ENCODE measurements at places on chromosomes 7 and 10.

GRCh38 chr10:67923551-67923950, 39.1 kb downstream of the SIRT1 start:
- no peak for DNase-seq

- DNase-seq: peak; percentile 89
Observed at GRCh38 chr10:101041252-101041761, 10.3 kb downstream of the SFXN3 start.

DNA sequence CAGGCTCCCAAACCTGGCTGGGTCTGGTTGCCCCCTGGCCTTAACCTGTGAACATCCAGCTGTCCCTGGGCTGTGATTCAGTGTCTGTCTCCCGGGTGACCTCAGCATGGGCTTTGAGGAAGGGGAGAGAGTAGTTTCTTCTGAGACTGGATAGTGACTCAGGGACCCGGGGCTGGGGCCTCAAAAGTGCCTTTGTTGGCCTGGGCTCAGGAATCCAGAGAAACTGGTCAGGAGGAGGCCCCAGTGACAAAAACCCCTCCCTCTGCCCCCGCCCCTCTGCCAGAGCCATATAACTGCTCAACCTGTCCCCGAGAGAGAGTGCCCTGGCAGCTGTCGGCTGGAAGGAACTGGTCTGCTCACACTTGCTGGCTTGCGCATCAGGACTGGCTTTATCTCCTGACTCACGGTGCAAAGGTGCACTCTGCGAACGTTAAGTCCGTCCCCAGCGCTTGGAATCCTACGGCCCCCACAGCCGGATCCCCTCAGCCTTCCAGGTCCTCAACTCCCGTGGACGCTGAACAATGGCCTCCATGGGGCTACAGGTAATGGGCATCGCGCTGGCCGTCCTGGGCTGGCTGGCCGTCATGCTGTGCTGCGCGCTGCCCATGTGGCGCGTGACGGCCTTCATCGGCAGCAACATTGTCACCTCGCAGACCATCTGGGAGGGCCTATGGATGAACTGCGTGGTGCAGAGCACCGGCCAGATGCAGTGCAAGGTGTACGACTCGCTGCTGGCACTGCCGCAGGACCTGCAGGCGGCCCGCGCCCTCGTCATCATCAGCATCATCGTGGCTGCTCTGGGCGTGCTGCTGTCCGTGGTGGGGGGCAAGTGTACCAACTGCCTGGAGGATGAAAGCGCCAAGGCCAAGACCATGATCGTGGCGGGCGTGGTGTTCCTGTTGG, at the start of gene CLDN4:
Gene CLDN4, plus strand, starts transcription at position 316 of the 903 bp plus-strand sequence. Its CDS starts 206 bp downstream, at position 522.
- DNase-seq: no peak

DNA sequence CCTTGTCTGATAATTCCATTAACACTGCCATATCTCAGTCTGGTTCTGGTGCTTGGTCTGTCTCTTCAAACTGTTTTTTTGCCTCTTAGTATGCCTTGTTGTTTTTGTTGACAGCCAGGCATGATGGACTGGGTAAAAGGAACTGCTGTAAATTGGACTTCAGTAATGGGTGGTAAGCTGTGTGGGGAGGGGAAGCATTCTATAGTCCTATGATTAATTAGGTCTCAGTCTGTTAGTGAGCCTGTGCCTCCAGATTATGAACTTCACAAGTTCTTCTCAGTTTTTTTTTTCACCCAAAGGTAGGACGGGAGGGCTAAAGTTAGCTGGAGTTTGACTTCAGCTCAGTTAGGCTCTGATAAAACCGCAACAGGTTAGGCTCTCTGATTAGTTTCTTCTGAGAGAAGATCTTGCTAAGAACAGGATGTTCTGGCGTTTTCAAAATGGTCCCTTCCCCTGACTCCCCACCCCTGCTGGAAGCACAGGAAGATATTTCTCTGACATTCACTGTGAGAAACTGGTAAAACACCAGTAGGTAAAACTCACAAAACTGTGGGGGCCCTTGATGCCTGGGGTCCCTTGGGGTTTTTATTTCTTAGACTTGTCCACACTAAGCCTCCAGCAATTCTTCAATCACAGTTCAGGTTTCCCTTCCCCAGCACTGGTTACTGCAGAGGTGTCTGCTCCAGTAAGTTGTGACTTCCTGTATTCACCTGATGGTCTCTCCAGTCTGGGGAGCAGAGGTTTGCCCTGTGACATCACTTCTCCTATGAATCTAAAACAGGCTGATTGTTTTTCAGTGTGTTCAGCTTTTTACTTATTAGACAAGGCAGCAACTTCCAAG, 43.3 kb upstream of the CCDC71L start:
- no peak for DNase-seq

- DNase-seq: peak; percentile 94
Observed at GRCh38 chr10:17029581-17030271, 99.9 kb downstream of the CUBN start.

- DNase-seq: no peak
Observed at GRCh38 chr7:127961786-127962453, 69.3 kb downstream of the LRRC4 start.

GRCh38 chr10:24908793-24909423, 43.5 kb downstream of the PRTFDC1 start:
- peak; percentile 84 for DNase-seq

DNA sequence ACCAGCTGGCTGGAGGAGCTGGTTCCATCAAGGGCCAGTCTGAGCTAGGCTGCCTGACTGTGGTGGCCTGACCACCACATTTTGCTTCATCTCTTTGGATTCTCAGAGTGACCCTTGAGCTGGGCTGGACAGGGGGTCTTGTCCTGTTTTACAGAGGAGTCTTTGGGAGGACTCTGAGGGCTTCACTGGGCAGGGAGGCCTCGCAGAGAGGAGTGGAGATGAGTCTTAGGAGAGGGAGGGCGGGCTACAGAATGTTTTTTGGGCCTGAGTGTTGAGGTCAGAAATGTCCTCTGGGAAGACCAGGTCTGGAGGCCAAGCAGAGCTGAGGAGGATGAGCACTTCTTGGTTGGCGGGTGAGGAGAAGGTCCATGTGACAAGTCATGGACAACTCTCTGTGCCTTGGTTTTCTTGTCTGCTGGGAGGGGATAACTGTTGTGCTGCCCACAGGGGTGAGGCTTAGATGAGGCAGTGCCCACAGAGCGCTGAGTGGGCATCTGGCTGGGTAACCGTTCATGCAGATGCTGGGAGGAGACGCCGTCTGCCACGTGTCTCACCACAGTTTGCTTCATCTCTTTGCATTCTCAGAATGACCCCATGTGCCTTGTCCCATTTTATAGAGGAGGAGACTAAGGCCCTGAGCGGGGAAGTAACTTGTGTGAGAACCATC, 9.4 kb downstream of the TSPAN15 start:
- DNase-seq: no peak

- DNase-seq: no peak
Observed at GRCh38 chr7:150742286-150742968, 5.2 kb downstream of the GIMAP5 start.

DNA sequence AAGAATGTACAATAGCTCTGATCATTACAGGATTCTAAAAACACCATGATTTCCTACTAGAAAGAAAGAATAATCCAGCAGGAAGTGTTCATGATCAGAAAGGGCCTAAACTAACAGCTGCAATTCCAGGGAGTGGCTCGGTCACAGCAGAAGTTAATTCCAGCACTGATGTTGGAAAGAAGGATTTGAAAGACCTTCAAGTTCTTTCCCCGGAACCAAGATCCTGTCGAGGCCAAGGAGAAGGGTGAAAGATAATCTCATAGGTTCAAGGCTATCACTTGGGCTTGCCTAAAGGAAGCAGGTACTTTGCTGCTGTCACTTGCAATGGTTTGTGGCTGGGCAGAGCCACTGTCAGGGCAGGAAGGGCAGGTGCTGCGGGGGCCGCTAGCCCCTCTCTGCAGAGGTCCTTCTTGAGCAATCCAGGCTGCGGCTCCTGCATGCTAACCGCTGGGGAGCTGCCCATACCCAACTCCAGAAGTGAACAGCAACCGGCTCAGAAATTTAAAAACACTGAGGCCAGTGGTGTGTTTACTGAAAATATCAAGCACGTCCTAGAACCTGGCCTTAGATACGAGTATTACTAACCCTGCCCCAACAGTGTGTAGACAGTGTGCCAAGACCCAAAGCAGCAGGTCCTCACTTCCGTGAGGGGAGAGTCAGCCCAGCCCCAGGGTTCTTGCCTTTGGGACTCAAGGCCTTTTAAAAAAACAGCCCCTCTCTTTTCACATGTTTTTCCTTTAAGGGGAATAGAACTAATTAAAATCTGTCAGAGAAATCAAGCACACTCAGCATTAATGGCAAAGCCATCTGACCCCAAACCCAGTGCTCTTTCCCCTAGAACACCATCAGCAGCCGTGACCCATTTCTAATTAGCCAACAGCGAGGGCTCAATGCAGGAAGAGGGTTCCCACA, 76.8 kb downstream of the VIPR2 start:
- DNase-seq: no peak

- no peak for DNase-seq
Observed at GRCh38 chr7:151481650-151482505, 37.8 kb downstream of the RHEB start.

- no peak for DNase-seq
Observed at GRCh38 chr7:123864012-123864411, 19.0 kb downstream of the HYAL4 start.

DNA sequence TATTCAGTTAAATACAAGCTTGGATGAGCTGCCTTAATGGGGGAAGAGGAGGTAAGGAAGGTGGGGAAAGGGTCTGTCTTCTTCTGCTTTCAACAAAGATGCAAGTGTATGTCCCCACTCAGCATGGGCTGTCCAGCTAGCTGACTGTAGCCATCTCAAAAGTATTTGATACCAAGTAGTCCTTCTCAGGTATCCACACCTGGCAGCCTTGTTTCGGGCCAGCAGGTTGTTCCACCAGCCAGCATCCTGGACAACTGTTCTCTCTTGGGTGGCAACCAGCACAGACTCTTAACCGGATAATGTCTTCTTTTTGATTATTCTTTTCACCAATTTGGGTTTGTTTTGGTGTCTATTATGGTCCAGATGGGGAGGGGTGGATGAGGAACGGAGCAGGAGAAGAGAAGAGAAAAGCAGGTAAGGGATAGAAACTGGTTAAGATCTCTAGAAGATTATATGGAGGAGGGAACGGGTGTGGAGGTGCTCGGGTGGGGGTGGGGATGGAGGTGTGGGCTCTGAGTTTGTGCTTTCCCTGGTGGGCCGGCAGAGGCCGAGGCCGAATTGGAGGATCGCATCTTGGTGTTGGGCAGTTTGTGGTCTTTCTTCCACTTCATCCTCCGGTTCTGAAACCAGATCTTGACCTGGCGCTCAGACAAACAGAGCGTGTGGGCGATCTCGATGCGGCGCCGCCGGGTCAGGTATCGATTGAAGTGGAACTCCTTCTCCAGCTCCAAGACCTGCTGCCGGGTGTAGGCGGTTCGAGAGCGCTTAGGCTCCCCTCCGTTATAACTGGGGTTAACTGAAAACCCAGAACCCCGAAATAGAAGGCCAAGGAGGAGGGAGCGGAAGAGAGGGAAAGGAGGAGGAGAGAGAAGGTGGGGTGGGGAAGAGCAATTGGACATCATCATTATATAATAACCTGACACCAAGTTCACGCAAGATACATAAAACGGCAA, 1.5 kb downstream of the HOXA4 start:
- no peak for DNase-seq

GRCh38 chr10:96153070-96153469, 23.0 kb downstream of the ZNF518A start:
- no peak for DNase-seq

- no peak for DNase-seq
Observed at GRCh38 chr7:15556339-15557105, 5.3 kb downstream of the AGMO start.

DNA sequence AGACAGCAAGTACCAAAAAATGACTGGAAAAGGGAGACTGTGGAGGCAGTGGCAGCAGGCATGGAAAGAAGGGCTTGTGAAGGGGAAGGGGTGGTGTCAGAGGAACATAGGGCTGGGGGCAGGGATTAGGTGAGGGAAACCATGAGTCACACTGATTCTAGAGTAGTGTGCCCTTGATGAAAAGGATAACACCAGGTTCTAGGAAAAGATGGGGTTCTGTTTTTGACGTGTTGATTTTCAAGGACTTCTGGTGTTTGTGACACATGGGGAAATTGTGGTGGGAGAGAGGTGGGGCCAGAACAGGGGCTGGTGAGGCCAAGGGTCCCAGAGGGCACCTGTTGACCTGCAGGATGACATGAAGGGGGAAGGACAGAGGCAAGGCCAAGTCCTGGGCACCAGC, 57.1 kb downstream of the FIGNL1 start:
- no peak for DNase-seq

- DNase-seq: peak; percentile 13
Observed at GRCh38 chr10:117926491-117926890, 120.2 kb downstream of the RAB11FIP2 start.

- no peak for DNase-seq
Observed at GRCh38 chr10:119762805-119763798, 37.3 kb downstream of the INPP5F start.

GRCh38 chr7:80916770-80917741, 1.8 kb downstream of the SEMA3C start:
- peak; percentile 72 for DNase-seq

DNA sequence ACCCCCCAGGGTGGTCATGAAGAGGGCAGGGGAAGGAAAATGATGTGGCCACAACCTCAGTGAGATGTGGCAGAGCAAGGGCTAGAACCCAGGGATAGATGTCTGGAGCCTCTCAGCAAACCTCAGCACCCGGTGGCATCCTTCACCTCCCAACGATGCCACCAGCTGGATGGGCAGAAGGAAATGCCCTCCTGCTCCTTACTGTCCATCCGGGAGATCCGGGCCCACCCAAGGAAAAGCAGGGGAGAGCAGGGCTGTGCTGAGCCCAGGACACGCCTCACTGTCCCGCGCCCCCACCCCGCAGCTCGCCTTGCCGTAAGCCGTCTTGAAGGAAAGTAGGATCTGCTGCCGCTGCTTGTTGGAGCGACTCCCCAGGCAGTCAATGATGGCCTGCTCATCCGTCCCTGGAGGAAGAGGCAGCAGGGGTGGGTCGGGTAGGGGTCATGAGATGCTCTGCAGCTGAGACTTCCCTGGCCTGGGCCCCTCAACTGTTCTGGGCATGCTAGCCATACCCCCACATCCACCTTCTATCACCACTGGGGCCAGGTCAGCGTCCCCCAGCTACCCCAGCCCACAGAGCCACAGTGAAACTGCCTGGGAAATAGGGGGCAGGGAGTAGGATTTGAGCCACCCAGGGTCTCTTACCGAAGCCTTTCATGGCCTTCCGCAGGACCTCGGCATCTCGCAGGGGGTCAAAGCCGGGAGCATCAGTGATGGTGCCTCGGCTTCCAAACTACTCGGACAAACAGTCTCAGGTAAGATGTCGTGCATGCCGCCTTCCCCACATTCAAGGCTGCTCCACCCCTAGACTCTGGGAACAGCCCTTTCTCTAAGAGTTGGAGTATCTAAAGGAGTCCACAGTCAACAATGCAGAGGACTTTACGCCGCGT, 34.3 kb downstream of the PLAC9 start:
- DNase-seq: no peak

GRCh38 chr7:127367679-127368078, 24.8 kb downstream of the ZNF800 start:
- DNase-seq: no peak

- no peak for DNase-seq
Observed at GRCh38 chr7:151188252-151188542, 1.1 kb upstream of the ASB10 start.

GRCh38 chr7:42128703-42129102, 108.3 kb downstream of the GLI3 start:
- peak; percentile 38 for DNase-seq

All from fibroblast of pulmonary artery (primary cell).